Thoracic aorta (tissue), 2 donors: ENCODE measurements at places on chromosomes 6 and 20. TPM values are rescaled to one million over a fixed set of nuclear protein-coding genes. Genes with fewer than 3 reads are reported as not detected.

DNA sequence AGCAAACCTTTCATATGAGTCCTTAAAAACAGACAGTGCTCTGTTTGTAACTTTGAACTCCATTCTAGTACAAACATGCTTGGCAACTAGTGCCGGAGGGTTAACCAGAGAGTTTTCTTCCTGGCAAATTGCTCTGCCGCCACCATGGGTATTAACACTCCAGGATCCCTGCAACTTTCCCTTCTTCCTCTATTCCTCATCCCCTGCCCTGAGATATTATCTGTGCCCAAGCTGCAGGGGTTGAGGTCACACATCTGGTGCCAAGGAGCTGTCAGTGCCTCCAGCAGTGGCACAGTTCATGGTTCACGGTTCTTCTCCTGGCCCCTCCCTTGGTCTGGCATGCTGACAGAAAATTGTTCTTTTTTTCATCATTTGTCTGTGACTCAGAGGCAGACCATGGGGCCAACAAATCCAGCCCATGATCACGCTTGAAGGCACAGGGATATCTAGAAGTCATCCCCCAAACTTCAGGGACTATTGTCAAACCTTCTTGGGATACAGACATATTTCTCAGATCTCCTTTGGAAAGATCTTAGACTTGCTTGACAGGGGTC, 77.5 kb downstream of the ATXN1 start:
- no peaks in the 10 kb centered on the region for H3K27me3 ChIP-seq
- no peak for DNase-seq
- no peak overlapping the region for H3K4me3 ChIP-seq
- no peak overlapping the region for H3K27ac ChIP-seq

- no peak overlapping the region for H3K27ac ChIP-seq
- H3K27me3 ChIP-seq, result no peaks in the 10 kb centered on the region
- no peaks in the 10 kb centered on the region for H3K36me3 ChIP-seq
- no peaks in the 10 kb centered on the region for H3K4me1 ChIP-seq
- H3K4me3 ChIP-seq, result no peak overlapping the region
- no peak for DNase-seq
Observed at GRCh38 chr6:34538581-34538980, 17.5 kb downstream of the SPDEF start.

DNA sequence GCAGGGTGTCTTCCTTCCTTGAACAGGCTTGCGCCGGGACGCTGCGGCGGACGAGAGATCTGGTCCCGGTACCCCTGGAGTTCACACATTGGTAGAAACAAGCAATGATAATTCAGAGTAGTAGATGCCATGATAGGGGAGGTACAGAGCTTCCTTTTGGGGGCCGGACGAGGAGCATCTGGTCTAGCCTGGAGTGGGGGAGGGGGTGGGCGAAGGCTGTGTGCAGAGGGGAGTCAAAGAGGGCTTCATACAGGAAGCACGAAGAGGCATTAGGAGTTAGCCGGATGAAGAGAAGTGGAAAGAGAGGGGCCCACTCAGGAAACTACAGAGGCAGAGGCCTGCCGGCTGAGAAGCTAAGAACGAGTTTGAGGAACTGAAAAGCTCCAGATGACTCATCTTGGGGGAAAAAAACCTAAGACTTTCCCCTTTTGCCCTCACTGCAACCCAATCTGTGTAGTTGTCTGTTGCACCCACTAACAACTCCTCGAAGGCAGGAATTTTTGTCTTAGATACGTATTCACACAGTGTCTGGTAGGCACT, 611 bp downstream of the CNPY3 start:
- peak overlapping the region; percentile 93 for H3K4me3 ChIP-seq
- H3K36me3 ChIP-seq, result peaks cover 9% of the 10 kb centered on the region
- peaks cover 39% of the 10 kb centered on the region for H3K4me1 ChIP-seq
- peak overlapping the region; percentile 86 for H3K27ac ChIP-seq
- DNase-seq, result no peak
- H3K27me3 ChIP-seq, result no peaks in the 10 kb centered on the region

The MARCKS gene
- total RNA-seq, result 34.3 TPM

- no peaks in the 10 kb centered on the region for H3K27me3 ChIP-seq
- no peak for DNase-seq
- no peaks in the 10 kb centered on the region for H3K4me1 ChIP-seq
- H3K27ac ChIP-seq, result no peak overlapping the region
- no peaks in the 10 kb centered on the region for H3K36me3 ChIP-seq
Observed at GRCh38 chr6:157453978-157454377, 73.0 kb downstream of the ZDHHC14 start.
